ENCODE measurements at places on chromosomes 1 and 21. TPM values are rescaled to one million over a fixed set of nuclear protein-coding genes. Genes with fewer than 3 reads are reported as not detected.

GRCh38 chr1:1671365-1672119 is 12.7 kb upstream of the CDK11B start:
- no peak for DNase-seq

- no peak for DNase-seq
These were observed 44.9 kb downstream of the TRAF5 start for GRCh38 chr1:211371406-211372105.

- DNase-seq, result no peak
These were observed 22.3 kb downstream of the ATPAF1 start for GRCh38 chr1:46645815-46646214.

GRCh38 chr21:44418876-44419230 is 36.5 kb upstream of the LRRC3 start:
- DNase-seq, result no peak

The BTG3 gene
- polyA plus RNA-seq, result 44.0 TPM

DNA sequence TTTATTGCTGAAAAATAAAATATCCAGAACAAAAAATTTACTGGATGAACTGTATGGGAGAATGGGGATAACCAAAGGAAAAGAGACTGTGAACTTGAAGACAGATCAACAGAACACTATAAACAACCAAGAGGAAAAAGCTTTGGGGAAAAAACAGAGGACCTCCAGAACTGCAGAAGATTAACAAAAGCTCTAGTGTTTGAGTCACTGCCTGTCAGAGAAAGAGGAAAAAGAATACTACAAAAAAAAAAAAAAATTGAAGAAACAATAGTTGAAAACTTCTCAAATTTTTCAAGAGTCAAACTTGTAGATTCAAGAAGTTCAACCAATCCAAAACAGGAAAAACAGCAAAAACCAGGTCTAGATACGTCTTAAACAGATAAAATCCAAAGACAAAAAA is 44.3 kb downstream of the ARHGAP29 start:
- no peak for DNase-seq

The LCE3D gene
- not detected for polyA plus RNA-seq

- DNase-seq, result no peak
These were observed 51.4 kb downstream of the RHBG start for GRCh38 chr1:156420205-156421061.

DNA sequence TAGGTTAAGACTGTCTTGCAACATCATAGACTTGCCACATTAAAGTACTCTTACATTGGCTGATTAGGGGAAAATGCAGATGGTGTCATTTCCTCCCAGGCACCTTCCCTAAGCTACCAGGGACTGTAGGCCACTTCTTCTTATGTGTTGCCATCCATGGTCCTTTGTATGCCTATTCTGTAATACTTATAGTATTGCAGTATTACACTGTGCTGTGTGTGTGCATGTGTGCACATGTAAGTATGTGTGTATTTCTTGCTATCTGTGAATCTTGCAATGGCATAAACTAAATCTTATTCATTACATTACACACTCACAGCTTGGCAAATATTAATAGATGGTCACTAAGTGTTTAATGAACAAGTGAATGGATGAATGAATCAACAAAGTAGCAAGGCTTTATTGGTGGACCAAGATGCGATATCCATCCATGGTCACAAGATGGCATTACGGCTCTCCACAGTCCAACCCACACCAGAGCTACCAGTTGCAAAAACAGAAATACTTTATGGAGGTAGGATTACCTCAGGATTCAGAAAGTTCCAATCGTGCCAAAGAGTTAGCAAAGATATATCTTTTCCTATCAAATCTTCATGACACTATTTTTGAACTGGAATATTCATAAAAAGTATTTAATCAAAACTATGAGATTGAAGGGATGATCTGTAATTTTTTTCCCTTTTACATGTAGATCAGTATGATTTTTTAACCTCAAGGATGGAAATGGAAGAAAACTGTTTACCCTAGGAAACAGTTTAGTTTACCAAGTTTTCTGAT is 160.2 kb downstream of the DENND1B start:
- no peak for DNase-seq

GRCh38 chr1:207997486-207998268 is 86.8 kb upstream of the CD34 start:
- peak; percentile 59 for DNase-seq

- no peak for DNase-seq
These were observed 45.5 kb upstream of the RBM15 start for GRCh38 chr1:110293601-110294104.

The LRRC53 gene
- 0.04 TPM for polyA plus RNA-seq

GRCh38 chr1:205961991-205962820 is 18.9 kb upstream of the SLC26A9 start:
- DNase-seq, result no peak

- DNase-seq, result no peak
These were observed 24.8 kb downstream of the TFAP2E start for GRCh38 chr1:35597870-35598269.

GRCh38 chr1:66711420-66711819 is 40.8 kb upstream of the DYNLT5 start:
- no peak for DNase-seq

DNA sequence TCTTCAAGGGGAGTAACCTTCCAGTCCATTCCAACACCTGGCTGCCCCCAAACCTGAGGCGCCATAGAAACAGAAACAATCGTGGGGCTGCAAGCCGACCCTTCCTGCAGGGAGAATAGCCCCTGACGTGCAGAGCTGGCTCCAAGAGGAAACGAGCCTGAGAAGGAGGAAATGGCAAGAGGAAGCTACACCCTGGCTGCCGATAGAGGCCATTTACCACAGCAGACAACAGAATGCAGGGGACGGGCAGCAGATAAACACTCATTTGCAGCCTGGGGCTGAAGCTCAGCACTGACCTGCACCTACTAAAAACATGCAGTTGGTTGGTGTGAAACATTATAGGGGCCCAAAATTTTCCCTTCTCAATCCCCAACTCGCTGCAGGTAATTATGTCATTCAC is 8.7 kb upstream of the TDRD10 start:
- no peak for DNase-seq

The CLCA1 gene
- polyA plus RNA-seq, result not detected

The GJB5 gene
- polyA plus RNA-seq, result 0.54 TPM

DNA sequence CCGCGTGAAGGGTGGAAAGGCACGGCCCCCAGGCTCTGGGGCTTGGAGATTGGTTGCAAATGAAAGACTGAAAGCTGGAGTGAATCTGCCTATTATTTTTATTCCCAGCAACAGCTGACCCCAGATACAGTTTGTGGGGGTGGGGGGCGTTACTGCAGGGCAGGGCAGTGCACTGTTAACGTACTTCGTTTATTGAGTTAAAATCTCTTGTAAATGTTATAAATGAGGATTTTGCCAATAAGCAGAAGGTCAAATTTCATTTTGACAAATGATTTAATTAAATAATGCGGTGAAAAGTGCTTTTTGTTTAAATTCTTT is 1.0 kb upstream of the VPS26C start:
- no peak for DNase-seq

DNA sequence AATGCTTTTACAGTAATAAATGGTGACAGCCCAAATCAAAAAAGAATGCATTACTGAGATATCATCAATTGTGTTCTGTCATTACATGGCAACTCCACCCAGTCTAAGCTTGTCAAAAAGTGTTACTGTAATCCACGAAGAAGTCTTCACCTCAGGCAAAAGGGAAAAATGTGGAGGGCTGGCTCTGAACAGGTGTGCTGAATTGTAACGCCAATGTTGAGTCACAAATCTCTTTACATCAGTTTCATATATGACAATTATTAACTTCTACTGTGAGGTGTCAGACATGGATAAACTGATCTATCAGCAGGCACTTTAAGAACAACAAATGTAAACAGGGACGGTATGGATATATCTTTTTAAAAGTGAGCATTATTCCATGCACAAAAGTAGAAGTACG is 98.5 kb upstream of the DMRTA2 start:
- no peak for DNase-seq

- no peak for DNase-seq
These were observed 262.5 kb downstream of the HLX start for GRCh38 chr1:221141606-221142285.

- DNase-seq, result no peak
These were observed 570 bp upstream of the NPR1 start for GRCh38 chr1:153677718-153678518.

GRCh38 chr1:8625491-8625890 is 191.9 kb downstream of the RERE start:
- no peak for DNase-seq
